Ascending aorta (tissue), 2 donors: ENCODE measurements at places on chromosomes 5 and 9.

DNA sequence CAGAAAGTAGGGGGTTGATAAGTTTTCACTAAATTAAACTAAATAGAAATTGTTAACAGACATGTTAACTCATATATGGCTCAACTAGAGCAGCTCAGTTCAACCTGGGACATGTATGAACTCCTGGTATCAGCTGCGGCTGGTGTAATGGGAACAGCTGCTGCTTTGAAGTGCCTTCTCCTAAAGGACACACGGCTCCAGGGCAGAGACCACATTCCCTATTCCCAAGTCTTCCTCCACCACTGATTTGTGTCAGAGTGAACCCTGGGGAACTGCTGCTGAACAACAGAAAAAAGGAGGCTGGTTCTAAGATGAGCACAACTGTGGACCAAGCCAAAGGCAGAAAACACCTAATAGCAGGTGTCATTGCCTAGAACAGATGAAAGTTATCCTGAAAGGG lies 71.1 kb downstream of the MAPKAP1 start:
- DNase-seq = no peak

- no peak for DNase-seq
These were observed 14.2 kb downstream of the RFX3 start for GRCh38 chr9:3511551-3511950.

GRCh38 chr5:179422213-179422855 lies 77.1 kb upstream of the ADAMTS2 start:
- DNase-seq = no peak

- no peak for DNase-seq
These were observed 127.0 kb downstream of the RPS23 start for GRCh38 chr5:82151204-82151603.

- no peak for DNase-seq
These were observed 661.4 kb upstream of the KLF4 start for GRCh38 chr9:108150736-108151586.

GRCh38 chr9:83280268-83280667 lies 217.3 kb upstream of the RASEF start:
- no peak for DNase-seq

GRCh38 chr5:138737494-138738265 lies 15.5 kb upstream of the CTNNA1 start:
- DNase-seq = no peak

DNA sequence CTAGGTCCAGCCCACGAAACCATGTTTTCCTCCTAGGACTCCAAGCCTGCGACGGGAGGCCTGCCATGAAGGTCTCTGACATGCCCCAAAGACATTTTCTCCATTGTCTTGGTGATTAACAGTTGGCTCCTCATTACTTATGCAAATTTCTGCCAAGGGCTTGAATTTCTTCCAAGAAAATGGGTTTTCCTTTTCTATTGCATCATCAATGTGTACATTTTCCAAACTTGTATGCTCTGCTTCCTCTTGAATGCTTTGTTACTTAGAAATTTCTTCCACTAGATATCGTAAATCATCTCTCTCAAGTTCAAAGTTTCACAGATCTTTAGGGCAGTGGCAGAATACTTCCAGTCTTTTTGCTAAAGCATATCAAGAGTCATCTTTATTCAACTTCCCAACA lies 1792.7 kb upstream of the CDH9 start:
- DNase-seq = no peak

- no peak for DNase-seq
These were observed 144.1 kb upstream of the NFIL3 start for GRCh38 chr9:91567642-91568274.

DNA sequence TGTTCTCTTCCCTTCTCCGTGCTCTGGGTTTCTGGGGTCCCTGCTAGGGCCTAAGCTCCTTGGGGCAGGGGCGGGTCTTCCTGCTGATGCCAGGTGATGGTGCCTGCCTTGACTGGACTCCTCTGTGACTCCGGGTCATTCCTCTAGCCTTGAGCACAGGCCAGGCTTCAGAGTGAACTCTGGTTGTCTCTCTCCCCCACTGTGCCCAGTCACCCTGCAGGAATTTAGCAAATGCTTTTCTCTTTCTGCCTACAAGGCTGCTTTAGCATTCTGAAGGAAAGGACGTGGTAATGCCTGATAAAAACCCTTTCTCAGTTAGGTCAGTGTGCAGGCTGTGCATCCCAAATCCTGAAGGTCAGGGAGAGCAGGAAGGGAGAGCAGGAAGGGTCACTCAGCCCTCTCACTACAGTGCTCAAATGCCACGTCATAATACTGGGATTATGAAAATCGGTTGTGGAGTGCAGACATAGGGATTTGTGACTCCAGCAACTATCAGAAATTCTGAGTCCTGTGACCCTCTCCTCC lies 2.7 kb downstream of the CXCL14 start:
- no peak for DNase-seq

DNA sequence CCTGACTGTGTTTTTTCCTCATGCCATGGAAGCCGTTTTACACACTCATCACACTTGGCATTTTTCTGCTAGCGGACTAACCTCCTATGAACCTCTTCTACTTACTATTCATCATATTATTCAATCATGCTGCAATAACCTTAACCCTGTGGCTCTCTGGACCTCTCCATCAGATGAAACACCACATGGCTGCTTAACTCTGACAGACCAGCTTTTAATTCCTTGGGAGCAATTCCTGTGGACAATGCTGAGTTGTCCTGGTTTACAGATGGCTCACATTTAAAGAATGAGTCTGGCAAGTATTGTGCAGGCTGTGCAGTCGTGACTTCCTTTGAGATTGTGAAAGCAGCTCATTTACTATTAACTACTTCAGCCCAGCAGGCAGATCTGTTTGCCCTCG lies 9.0 kb downstream of the OR1J1 start:
- no peak for DNase-seq

- no peak for DNase-seq
These were observed 162.5 kb downstream of the CD180 start for GRCh38 chr5:67033880-67034651.

DNA sequence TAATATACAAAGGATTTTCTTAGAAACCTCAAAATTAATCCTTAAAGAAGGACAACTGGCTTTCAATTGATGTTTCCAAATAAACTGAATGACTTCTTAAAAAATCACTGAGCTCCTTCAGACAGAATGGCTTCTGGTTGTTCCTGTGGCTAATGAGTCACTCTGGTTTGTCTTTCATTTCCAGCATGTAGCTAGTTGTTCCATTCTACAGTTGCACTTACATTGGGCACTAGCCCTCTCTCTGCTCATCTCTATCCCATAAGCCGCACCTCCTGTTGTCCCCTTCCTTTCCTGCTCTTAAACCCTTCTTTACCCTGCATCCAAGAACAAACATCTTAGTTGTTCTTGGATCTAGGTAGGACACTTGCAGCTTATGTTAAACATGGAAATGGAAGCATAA lies 235.3 kb upstream of the HAPLN1 start:
- no peak for DNase-seq

DNA sequence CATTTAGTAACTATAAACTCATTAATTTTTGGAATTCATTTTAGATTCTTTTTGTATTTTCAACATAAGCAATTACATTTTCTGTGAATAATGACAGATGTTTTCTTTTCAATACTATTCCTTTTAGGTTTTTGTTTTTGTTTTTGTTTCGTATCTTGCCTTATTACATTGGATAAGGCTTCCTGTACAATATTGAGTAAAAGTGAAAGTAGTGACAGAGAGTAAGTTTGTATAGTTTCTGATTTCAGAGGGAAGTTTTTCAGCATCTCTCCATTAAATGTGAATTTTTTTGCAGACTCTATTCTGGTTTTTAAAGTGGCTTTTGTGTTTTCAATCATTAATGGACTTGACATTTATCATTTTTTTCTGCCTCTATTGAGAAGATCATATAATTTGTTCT lies 12.8 kb upstream of the CAMK4 start:
- no peak for DNase-seq

DNA sequence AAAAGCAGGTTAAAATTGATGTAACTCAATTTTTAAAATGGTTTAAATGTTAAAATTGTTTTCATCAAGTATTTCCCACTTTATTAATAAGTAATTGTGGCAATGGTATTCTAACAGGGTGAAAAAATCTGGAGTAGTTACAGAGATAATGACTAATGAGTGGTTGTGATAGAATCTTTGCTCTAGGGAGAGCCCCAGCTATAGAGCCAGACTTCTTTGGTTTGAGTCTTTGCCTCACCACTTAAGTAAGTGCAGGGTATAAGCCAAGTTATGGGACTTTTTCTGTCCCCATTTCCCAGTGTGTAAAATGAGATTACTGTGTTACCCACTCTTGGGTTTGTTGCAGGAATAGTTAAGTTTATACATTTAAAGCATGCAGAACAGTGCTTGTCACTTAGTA lies 158.1 kb downstream of the FER start:
- DNase-seq = no peak

GRCh38 chr9:109475526-109475925 lies 22.6 kb downstream of the PTPN3 start:
- peak; percentile 86 for DNase-seq

- no peak for DNase-seq
These were observed 51.1 kb downstream of the C9orf152 start for GRCh38 chr9:110156902-110157301.

- no peak for DNase-seq
These were observed 140.6 kb upstream of the LIFR start for GRCh38 chr5:38697013-38697412.

- no peak for DNase-seq
These were observed 9.6 kb downstream of the PALM2AKAP2 start for GRCh38 chr9:109789556-109789955.

- DNase-seq = no peak
These were observed 55.1 kb downstream of the LHFPL2 start for GRCh38 chr5:78593465-78593864.

DNA sequence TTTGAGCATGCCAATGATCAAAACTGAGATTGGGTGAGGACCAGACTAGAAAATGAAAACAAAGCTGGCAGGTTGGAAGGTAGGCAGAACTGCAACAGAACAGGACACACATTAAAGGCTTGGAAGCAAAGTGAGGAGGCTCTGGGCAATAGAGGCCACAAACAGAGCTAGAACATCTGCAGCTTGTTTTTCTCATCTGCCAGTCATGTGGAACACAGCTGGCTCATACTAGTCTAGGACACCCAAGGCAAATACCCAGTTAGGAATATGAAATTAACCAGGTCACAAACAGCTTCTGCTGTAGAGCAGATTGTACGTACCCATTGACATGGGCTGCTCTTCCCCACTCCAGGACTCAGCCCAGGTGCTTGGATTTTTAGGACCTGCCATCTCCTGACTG lies 61.7 kb downstream of the SPEF2 start:
- no peak for DNase-seq

GRCh38 chr5:136039202-136039601 lies 10.4 kb downstream of the TGFBI start:
- no peak for DNase-seq

GRCh38 chr5:92102313-92102712 lies 719.2 kb upstream of the ARRDC3 start:
- DNase-seq = no peak

- no peak for DNase-seq
These were observed 21.6 kb upstream of the RARS1 start for GRCh38 chr5:168464641-168465040.

DNA sequence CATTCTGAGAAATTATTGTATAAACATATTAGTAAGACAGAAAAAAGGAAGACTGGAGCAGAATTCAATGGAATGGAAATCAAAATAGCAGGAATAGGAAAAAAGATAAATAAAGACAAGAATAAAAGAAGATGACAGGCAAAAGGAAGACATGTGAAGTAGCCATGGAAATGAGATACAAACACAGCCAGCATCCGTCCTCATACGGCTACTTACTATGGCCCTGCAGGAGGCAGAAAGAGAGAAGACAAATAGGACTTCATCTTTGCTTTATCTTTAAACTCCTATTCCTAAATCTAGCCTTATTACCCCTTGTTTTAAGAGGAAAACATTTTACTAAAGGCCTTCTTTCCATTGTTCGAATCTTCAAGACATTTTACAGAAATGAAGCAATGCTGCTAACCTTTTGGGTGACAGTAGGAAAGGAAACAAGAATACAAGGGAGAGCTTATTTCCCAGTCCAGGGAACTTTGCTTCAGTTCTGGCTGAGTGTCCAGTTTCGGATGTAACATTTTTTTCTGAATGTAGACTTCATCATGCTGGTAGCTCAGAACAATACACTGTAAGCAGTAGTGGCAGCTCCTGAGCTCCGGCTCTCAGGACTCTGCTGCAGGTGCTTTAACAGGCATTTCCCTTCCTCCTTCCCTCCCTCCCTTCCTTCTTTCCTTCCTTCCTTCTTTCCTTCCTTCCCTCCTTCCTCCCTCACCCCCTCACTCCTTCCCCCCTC lies 106.4 kb upstream of the SLC12A2 start:
- DNase-seq = no peak

GRCh38 chr9:37645903-37646506 lies 4.7 kb upstream of the FRMPD1 start:
- no peak for DNase-seq

DNA sequence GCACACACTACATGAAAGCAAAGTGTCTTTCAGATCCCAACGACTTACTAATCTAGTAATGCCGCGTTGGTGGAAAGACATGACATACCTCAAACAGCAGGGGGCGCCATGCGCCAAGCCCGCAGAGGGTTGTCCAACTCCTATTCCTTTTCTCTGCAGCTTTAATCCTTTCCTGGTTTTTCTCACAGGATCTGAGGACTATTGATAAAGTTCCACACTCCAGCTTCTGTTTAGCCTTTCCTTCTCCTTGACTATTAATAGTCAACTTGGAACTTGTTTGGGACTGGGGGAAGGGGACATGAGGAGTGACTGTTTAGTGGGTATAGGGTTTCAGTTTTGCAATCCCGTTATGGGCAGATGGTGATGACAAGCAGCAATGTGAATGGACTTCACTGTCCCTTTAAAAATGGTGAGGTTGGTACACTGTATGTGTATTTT lies 62.9 kb downstream of the OTULIN start:
- DNase-seq = no peak

GRCh38 chr9:126514037-126514821 lies 99.5 kb upstream of the LMX1B start:
- DNase-seq = no peak

- no peak for DNase-seq
These were observed 55.6 kb downstream of the FANCC start for GRCh38 chr9:95261890-95262289.

- DNase-seq = no peak
These were observed 186.3 kb downstream of the NR3C1 start for GRCh38 chr5:143217065-143217803.

GRCh38 chr9:97132865-97133264 lies 93.9 kb upstream of the CTSV start:
- no peak for DNase-seq

DNA sequence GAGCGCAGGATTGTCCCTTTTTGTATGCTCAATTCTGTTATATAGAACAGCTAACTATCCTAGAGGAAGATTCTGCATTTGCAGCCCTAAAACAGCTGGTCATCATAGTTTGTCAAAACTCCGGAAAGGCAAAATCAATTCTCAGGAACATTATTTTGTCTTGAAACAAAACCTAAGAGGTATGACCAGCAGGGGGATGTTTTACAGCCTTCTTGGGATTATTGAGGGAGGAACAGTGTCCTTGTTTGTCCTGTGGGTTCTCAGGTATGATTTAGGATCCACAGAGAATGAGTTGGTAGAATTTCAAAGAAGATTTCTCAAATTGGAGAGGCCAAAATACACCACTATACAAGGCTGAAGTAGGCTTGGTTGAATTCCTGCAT lies 136.4 kb downstream of the ZSWIM6 start:
- no peak for DNase-seq

- peak; percentile 55 for DNase-seq
These were observed 795 bp downstream of the CNOT8 start for GRCh38 chr5:154858972-154859871.
